ENCODE measurements at places on chromosomes 3 and 15. TPM values are rescaled to one million over a fixed set of nuclear protein-coding genes. Genes with fewer than 3 reads are reported as not detected.

PYGO1 gene
- total RNA-seq, result 3.1 TPM

ST8SIA2 gene
- total RNA-seq, result 10.1 TPM

SLC28A1 gene
- total RNA-seq, result 0.83 TPM

RASGRF1 gene
- 0.11 TPM for total RNA-seq

MFGE8 gene
- total RNA-seq, result 1,071 TPM

GRCh38 chr15:39143479-39143878 is 437.4 kb upstream of the THBS1 start:
- DNase-seq, result no peak

DNA sequence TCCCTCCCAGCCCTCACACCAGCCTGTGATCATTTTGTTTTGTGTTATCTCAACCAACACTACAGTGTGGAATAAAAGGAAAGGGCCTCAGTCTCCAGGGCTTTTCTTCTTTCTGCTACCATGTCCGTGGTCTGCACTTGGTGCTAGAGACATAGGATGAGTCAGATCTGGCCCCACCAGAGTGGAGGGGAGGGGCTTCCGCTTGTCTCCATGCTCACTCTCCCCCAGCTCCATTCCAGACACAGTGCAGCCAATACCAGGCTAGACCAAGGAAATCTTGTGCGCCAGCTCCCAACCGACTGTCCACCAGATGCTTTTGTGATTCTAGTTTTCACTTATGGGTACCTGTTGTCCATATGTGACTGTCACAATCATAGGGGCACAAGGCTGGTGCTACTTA is 51.9 kb upstream of the TMEM115 start:
- no peak for DNase-seq

DNA sequence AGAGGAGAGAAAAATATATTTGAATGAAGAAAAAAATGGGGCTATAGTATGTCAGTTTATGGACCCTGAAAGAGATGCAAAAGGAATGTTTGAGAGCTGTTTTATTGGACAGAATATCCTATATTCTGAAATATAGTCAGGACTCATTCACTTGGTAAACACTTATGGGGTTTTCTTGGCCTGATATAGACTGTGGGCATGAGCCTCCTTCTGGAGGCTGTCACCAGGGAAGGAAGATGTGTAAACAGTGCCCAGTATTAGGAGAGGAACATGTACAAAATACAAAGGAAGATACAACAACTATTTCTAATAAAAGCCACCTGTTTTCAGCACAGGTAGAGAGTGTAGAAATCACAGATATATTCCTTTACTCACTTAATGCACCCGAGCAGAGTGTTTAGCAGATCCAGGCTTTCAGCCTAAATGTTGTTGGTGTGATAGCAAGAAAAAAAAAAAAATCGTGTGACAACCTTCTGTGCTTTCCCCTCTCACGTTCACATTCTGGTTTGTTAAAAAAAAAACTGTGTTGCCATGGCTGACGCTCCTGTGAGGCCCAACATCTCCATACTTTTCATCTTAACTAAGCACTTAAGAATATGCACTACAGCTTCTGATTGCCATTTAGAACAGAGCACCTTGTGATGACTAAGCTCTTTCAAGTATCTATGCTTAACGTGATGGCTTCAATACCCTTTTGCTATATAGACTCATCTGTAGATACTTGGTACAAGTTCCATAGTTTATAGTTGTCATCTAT is 134.1 kb downstream of the MBNL1 start:
- DNase-seq, result no peak

DNA sequence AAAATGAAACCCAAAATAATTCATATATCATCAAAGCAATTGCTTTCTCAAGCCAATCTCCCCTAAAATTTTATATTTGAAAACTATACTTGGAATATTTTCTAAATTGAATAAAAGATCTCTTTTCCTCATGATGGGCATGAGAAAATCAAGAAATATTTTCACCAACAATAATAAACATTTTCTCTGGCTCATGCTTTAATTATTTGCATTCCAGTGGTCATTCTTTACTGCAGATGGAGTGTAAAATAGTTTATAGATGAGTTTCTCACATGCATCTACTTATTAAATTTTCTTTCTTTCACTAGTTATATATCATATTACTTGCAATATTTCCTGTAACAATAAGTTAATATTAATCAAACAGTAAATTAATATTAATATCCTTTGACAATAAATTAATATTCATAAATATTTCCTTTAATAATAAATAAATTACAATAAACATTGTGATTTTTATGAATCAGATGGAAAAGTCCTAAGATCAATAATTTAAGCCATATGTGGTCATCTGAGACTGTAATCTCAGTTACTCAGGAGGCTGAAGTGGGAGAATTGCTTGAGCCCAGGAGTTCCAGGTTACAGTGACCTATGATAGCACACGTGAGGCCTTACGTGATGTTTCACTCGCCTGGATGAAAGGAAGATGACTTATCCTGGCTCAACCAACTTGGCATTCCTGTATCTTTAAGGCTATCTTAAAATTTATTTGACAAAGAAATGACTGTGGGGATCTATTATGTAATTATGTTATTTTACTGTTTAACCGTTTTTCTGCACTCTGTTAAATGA is 958.8 kb downstream of the ZPLD1 start:
- no peak for DNase-seq

GRCh38 chr3:46711305-46711704 is 6.4 kb downstream of the PRSS50 start:
- DNase-seq, result peak; percentile 71
